NCI-H2227 treated with DMSO at 0.1 percent for 48 hours (cell line): ENCODE measurements at places on chromosomes 16 and 17.

DNA sequence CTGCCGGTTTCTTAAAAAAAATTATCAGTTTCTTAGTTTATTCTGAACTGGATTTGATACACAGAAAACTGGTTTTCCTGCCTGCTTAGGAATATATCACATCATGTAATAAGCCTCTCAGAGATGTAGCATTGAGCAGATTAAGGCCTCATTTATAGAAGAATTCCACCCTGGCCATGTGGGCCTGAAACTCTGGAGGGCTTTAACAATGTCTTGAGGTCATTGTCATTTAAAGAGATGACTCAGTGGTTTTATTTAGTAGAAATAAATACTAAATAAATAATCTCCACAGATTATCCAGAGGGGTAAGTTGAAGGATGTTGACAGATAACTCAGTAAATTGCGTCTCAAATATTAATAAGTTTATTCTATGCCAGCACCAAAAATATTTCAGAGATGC, 56.9 kb downstream of the PRKCA start:
- no peak for DNase-seq

DNA sequence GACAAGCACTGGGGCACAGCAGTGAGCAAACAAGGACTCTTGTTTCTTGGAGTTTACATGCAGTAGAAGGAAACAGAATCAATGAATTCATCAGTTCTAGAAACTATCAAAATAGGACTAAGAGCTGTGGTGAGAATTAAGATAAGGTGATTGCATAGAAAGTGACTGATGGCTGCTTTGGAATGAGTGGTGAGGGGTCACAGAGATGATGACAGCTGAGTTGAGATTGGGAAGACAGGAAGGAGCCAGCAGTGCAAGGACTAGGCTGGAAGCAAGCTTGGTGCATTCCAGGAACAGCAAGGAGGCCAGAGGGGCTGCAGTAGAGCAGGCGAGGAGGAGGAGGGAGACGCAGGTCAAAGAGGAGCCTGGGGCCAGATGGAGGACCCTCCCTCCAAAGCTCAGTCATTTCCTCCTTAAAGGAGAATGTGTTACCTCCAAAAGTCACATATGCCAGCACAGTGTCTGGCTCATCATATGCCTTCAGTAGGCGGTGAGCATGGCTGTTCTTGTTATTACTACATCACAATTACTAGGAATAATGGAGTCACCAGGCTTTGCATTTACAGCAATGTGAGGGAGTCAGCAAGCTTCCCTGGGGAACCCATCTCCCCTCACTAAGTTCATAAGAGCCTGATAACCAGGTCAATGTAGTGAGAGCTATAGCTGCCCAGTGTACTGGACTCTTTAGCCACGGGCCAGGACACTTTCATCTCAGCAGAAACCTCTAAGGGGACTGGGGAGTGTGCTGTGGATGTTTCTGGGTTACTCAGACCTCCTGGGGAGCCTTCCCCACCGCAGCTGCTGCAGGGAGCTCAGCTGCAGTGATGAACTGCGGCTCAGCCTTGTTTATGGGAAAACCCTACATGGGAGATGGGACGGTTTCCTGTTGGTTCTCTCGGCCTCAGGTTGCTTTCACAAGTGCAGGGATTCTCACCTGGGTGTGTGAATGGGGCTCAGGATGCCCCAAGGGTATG, 157.2 kb downstream of the SEC14L1 start:
- no peak for DNase-seq

DNA sequence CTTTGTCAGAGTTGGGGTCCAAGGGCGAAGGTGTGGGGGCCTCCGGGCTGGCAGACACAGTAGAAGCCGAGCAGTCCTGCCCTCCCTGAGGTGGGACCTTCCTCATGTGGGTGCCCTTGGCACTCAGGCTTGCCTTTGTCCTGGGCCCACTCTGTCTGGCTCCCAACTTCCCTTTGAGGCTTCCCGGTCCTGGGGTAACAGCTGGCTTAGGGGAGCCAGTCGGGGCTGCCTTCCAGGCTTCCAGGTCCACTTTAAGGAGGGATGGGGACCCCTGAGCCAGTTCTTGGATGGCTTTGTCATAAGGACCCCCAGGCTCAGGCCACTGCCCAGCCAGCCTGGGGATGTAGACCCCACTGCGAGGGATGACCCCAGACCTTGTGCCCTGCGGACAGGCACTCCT, 7.8 kb downstream of the GAS2L2 start:
- no peak for DNase-seq

GRCh38 chr17:57113656-57114055, 28.6 kb downstream of the AKAP1 start:
- no peak for DNase-seq

- DNase-seq: no peak
Observed at GRCh38 chr17:80068301-80069222, 32.1 kb downstream of the CCDC40 start.

DNA sequence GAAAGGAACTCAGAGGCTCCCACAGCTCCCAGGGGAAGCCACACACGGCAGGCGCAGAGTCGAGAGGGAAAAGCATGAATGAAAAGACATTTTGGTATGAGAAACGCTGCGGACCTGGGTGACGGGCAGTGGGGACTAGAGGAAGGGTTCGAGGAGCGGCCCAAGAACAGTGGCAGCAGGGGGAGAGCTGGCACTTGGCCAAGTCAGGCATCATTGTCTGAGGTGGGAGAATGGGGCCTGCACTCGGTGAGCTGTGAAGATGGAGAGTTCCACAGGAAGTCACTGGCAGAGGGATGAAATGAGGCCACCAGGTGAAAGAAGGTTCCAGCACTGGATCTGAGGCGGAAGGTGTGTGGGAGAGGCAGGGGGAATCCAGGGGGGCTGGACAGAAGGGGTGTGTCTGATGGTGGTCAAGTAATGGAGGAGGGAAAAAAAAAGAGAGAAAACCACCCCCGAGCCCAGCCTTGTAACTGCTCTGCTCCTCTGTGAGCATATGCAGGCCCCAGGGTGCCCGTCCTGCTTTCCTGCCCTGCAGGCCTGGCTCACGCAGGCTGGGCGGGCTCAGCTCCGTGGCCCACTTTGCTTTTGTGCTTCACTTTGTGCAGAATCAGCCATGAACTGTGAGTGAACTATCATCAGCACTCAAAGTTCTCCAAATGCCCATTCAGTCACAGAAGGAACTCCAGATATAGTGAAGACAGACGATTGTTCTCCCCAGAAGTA, 31.8 kb downstream of the TMEM204 start:
- no peak for DNase-seq

- DNase-seq: peak; percentile 95
Observed at GRCh38 chr17:43367737-43368242, 31.0 kb upstream of the ARL4D start.

- DNase-seq: peak; percentile 51
Observed at GRCh38 chr16:66335704-66336329, 30.7 kb upstream of the CDH5 start.

- DNase-seq: no peak
Observed at GRCh38 chr17:38352245-38353085, 821 bp downstream of the SOCS7 start.

GRCh38 chr16:81971853-81972252, 39.4 kb downstream of the SDR42E1 start:
- DNase-seq: no peak

- DNase-seq: no peak
Observed at GRCh38 chr17:50074227-50074626, 18.3 kb downstream of the ITGA3 start.

DNA sequence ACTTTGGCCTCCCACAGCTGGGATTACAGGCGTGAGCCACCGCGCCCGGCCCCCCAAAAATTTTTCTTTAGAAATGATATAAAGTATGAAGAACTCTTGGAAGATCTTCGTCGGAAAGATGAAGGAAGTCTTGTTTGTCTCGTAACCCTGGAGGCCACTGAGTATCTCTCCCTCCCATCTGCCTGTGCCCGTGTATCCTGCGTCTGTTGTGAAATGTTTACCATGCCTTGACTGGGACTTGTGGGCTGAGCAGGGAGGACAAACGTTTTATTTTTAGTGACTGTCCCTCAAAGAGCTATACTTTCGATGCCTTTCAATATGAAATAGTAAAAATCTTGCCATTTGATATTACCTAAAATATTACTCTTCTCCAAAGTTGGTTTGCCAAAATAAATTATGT, 121.2 kb downstream of the RPTOR start:
- no peak for DNase-seq

DNA sequence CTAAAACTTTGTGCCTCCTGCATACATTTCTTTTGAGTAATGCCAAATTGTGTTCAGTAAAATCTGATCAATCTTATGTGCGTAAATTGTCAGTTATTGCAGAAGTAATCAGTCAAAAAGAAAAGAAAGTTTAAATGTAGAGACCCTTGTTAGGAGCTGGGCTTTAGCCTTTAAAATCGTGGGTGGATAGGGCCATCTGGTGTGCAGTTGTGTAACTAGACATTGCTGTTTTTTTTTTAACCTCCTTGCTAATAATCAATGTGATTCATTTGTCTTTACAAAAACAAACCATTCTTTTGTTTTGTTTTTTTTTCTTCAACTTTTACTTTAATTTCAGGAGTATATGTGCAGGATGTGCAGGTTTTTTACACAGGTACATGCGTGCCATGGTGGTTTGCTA, 5.3 kb upstream of the WWOX start:
- DNase-seq: no peak

GRCh38 chr17:42411905-42412679, 11.0 kb downstream of the CAVIN1 start:
- DNase-seq: no peak

DNA sequence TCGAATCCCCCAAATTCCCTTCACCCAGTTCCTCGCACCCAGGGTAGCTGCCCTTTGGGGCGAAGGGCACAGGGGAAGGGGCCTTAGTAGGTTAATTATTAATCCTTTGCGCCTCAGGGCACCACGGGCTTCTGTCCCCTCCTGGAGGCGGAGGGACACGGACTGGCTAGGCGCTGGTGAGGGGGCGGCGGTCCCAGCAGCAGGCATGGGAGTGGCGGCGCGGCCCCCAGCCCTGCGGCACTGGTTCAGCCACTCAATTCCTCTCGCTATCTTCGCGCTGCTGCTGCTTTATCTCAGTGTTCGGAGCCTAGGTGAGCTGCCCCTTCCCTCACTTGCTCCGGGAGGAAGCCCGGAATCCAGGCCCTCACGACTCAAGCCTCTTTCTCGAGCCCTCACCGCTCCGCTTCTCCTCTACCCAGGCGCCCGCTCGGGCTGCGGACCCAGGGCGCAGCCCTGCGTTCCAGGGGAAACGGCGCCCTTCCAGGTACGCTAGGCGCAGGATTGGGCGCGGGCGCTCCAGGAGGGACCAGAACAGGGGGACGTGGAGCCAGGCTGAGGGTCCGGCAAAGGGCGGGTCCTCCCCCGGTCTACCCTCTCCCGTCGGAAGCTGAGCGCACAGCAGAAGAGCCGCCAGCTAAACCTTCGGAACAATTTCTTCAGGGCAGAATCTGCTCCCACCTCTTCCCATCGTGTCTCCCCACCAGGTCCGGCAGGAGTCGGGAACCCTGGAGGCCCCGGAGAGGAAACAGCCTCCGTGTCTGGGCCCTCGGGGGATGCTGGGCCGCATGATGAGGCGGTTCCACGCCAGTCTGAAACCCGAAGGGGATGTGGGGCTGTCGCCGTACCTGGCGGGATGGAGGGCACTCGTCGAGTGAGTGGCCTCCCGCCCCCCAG, at the start of gene GLTPD2:
Gene GLTPD2 (plus strand): TSS at position 158 of the 894 bp plus-strand sequence. CDS start 48 bp downstream, at position 206.
- DNase-seq: no peak

GRCh38 chr16:55389426-55390073, 65.5 kb downstream of the IRX6 start:
- DNase-seq: no peak

GRCh38 chr17:2282297-2282873, 21.2 kb downstream of the SMG6 start:
- DNase-seq: peak; percentile 70

DNA sequence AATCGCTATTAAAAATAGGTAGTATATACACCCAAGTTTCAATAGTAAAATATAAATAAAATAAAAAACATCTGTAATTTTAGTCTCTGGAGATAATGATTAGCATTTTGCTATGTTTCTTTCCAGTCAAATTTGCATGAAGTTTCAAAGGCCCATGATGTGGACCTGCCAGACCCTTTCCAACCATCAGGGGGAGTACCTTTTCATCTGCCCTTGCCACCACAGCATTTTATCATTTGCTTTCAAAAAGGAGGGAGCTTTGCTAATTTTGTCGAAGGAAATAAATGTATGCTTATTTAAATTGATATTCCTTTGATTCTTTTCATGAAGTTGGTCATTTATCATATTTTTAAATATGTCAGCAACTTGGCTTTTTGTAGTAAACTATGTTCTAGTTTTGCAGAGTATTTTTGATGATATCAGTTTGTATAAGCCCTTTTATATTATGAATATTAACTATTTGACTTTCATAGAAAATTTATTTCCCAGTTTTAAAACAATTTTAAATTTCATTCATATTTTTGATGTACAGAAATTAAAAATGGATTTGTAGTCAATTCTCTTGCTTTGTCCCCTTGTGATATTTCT, 115.2 kb upstream of the NETO2 start:
- no peak for DNase-seq

DNA sequence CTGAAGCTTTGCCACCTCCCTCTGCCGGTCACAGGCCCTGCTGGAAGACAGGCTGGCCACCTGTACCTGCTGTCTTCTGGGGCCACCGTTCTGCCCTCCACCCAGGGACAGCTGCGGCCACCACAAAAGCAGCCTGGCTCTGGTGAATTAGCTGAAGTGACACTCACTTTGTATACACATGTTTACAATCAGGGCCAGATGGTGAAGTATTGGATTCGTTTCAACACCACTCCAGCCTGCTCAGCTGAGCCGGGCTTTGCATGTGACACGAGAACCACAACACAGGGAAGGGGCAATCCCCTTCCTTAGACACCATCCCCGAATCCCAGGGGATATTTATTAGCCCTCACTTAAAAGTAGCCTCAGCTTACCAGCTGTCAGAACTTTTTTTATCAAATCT, 191.5 kb upstream of the RPL38 start:
- no peak for DNase-seq

- DNase-seq: no peak
Observed at GRCh38 chr17:20026960-20027359, 17.8 kb downstream of the SPECC1 start.

- DNase-seq: peak; percentile 43
Observed at GRCh38 chr17:71472809-71473789, 647.7 kb upstream of the SOX9 start.

- no peak for DNase-seq
Observed at GRCh38 chr16:30893417-30893743, 497 bp downstream of the BCL7C start.

GRCh38 chr16:88868974-88869672, 2.7 kb upstream of the PABPN1L start:
- DNase-seq: no peak

- DNase-seq: no peak
Observed at GRCh38 chr16:84502581-84502980, 1.9 kb downstream of the MEAK7 start.

GRCh38 chr16:54582631-54583250, 296.2 kb upstream of the IRX3 start:
- no peak for DNase-seq

- no peak for DNase-seq
Observed at GRCh38 chr16:12283596-12283995, 307.1 kb downstream of the SNX29 start.

- no peak for DNase-seq
Observed at GRCh38 chr16:8655184-8655717, 19.2 kb upstream of the ABAT start.

DNA sequence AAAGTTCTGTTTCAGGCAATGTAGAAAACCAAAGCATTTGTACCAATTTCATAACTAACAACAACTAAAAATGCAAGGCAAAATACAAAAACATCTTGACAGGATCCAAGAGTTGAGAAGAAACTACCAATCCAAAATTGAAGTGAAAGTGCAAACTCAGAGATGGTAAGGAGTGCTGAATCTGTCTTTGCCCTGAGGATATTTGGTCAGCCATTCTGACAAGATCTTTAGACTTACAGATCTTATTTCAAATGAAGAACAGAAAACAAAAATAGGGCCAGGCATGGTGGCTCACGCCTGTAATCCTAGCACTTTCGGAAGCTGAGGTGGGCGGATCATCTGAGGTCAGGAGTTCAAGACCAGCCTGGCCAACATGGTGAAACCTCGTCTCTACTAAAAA, 412.8 kb downstream of the ZFHX3 start:
- no peak for DNase-seq
